ENCODE measurements at places on chromosomes 11 and 22.

DNA sequence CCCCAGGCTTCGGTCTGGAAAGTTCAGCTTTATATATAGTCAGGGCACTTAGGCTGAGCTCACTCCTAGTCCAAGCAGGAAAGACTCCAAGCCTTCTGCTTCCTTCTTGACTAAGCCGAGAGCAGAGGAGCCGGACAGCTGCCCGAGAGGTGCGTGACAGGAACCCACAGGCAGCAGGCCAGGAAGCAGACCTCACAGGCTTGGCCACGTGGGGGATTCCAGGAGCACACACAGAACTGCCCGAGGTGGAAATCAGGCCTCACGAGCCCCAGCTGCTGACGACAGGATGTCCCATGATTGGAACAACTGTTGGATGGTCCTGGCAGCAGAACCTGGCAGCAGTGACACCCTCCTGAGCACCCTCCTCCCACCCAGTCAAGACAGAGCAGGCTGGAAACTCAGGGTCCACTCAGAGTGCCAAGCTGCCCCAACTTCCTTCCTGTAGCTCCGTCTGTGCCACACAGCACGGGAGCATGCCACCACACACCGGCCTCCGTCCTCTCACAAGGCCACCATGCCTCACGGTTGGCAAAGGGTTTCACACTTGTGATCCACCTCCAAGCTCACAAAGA, 5.4 kb downstream of the PLA2G6 start:
- DNase-seq: no peak

DNA sequence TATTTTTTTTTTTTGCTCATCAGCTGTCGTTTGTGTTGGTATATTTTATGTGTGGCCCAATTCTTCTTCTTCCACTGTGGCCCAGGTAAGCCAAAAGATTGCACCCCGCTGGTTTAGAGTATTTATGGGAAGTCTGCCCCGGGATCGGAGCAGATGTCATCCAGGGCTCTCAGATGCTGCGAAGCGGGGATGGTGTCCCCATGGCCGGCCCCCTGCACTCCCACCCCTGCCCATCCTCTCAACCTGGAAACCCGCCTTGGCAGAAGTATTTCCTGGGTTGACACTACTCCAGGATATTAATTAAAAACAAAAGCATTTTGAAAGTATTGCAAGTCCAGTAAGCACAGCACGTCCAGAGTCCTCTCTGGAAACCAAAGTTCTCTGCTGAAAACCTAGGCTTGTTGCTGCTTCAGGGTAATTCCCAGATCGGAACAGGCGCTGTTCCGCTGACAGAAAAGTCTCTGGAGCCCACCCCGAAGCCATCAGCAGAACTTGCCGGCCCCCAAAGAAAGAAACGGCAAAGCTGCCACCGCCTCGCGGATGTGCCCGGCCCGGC, 833 bp downstream of the SCUBE2 start:
- DNase-seq: no peak

DNA sequence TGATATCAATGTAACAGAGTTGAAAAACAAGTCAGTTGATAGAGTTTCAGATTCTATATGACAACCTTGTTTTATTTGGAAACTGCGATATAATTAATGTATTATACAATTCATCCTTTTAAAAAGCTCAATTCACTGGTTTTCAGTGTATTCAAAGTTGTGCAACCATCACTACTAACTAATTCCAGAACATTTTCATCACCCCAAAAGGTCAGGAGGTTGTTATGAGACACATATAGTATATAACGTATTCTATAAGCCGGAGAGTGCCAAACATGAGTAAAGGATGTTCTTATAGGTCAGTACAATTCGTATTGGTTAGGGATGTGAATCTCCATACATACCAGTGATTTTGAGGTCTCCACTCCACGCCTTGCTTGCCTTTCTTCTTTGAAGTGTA, 40.1 kb upstream of the UCP3 start:
- DNase-seq: no peak

DNA sequence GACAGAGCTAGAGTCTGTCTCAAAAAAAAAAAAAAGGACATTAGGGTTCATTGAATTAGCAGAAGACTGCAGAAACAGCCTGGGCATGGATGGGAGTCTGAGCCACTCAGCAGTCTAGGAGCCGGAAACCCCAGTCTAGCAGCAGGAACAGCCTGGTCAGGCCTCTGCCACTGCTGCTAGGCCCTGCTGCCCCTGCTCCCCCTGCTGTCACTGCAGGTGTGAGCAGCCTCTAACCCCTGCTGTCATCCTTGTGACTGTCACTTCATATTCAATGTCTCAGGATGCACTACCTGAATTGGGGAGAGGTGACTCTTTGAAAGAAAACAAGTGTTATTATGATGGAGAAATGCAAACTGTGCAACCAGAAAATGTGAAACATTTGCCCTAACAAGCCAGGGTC, 7.0 kb upstream of the DDX17 start:
- DNase-seq: no peak

GRCh38 chr22:32771756-32772155, 29.7 kb upstream of the TIMP3 start:
- DNase-seq: no peak

GRCh38 chr11:3164552-3165151, 458 bp downstream of the OSBPL5 start:
- no peak for DNase-seq

DNA sequence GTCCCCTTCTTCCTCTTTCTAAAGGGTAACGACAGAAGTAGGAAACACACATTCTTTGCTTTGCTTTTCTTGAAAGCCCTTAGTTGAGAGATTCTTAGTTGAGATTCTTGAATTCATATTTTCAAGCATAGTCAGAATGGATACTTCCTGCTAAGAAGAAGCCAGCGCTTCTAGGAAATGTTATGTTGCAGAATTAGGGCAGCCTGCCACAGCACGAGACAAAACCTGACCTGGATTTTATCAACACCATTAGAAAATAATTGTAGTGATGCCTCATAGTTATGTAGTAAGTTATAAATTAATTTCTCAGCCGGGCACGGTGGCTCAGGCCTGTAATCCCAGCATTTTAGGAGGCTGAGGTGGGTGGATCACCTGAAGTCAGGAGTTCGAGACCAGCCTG, 37.9 kb upstream of the NUP160 start:
- DNase-seq: no peak

DNA sequence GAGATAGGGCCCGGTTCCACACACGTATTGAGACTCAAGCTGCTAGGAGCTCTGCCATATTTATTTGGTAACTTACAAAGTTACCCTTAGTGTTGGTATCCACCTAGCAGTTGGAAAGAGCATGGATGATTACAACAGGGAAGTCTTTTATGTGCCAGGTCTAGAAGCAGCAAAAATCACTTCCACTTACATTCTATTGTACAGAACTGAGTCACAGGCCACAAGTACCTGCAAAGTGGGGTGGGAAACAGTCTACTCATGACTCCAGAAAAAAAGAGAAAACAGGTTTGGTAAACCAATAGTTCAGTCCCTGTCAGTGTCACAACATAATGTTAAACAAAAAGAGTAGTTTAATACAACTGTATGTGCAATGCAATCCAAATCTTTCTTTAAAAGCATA, 279.6 kb upstream of the PITPNB start:
- no peak for DNase-seq

DNA sequence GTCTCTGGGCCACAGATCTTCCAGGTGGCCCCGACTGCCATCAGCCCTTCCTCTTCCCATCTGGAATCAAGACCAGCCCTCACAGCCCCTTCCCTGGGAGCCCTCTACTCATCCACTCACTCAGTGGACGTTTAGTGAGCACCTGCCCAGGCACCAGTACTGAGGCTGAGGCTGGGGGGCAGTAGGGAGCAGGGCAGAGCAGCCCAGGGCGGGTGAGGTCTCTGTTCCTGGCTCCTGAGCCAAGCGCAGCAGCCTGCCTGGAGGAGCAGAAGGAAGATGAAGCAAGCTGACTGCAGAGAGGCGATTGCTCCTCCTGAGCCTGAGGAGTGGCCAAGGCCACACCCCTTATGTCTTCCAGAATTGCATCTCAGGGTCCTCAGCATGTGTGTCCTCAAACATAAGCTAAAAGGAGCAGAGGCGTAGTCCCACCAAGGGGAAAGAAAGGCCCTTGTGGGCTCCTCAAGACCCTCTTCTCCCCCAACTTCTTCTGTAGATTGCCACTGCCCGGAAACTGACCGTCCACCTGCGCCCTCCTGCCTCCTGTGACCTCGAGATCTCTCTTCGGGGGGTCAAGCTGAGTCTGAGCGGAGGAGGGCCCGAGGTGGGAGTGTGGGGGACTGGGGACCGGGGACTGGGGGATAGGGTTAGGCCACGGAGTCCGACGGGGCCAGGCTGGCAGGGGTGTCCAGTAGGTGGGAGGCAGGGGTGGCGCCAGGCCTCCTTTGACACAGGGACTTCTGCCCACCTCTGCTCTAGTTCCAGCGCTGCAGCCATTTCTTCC, 5.8 kb downstream of the MAPK8IP2 start:
- DNase-seq: no peak

GRCh38 chr22:24271386-24271854, 789 bp downstream of the SPECC1L start:
- no peak for DNase-seq

- DNase-seq: no peak
Observed at GRCh38 chr11:67160872-67161783, 42.1 kb downstream of the KDM2A start.

DNA sequence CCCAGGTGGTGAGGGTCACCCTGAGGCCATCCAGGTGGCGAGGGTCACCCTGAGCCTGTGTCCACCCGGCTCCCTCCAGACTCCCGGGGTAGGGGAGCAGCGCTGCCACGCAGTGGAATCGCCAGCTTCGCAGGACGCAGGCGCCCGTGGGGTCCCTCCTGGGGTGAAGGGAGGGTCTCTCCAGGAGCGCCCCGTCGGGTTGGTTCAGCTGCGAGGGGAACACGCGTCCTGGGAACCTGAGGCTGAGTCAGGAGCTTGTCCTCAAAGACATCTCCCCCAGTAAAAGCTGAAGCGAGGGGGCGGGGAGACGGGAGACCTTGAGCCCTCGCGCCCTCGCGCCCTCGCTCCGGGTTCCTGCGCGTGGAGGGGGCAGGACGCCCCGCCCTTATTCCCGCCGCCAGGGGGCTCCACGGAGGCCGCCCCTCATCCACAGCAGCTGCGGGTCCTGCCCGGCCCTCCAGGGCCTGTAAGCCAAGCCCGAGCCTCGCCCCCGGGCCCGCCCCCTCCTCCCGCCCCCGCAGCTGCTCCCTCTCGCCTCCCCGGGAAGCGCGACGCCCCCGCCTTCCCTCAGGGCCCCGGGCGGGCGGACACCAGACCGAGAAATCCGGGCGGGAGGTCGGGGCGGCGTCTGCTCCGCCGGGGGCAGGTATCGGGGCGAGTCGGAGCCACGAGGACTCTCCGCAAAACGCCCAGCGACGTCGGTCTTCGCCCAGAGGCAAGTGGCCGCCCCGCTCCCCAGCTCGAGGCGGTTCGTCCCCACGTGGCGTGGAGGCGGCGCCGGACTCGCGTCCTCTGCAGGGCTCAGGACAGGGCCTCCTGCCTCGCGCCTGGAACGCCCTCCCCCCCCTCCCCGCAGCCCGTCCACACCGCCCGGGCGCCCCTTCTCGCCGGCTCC, 22.8 kb downstream of the PIM3 start:
- no peak for DNase-seq

DNA sequence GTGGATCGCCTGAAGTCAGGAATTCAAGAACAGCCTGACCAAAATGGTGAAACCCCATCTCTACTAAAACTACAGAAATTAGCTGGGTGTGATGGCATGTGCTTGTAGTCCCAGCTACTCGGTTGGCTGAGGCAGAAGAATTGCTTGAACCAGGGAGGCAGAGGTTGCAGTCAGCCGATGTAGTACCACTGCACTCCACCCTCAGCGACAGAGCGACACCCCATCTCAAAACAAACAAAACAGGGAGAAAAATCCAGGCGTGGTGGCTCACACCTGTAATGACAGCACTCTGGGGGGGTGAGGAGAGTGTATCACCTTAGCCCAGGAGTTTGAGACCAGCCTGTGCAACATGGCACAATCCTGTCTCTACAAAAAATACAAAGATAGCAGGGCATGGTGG, 802.3 kb upstream of the ARHGAP42 start:
- no peak for DNase-seq

GRCh38 chr22:20965888-20966855, 883 bp upstream of the AIFM3 start:
- no peak for DNase-seq

- DNase-seq: no peak
Observed at GRCh38 chr11:36566407-36567053, 1.3 kb upstream of the RAG1 start.

- DNase-seq: no peak
Observed at GRCh38 chr22:29702000-29702930, 17.5 kb upstream of the CABP7 start.

GRCh38 chr11:126488591-126489370, 133.3 kb downstream of the ST3GAL4 start:
- DNase-seq: no peak

- DNase-seq: no peak
Observed at GRCh38 chr22:17748555-17749353, 25.5 kb downstream of the BID start.

DNA sequence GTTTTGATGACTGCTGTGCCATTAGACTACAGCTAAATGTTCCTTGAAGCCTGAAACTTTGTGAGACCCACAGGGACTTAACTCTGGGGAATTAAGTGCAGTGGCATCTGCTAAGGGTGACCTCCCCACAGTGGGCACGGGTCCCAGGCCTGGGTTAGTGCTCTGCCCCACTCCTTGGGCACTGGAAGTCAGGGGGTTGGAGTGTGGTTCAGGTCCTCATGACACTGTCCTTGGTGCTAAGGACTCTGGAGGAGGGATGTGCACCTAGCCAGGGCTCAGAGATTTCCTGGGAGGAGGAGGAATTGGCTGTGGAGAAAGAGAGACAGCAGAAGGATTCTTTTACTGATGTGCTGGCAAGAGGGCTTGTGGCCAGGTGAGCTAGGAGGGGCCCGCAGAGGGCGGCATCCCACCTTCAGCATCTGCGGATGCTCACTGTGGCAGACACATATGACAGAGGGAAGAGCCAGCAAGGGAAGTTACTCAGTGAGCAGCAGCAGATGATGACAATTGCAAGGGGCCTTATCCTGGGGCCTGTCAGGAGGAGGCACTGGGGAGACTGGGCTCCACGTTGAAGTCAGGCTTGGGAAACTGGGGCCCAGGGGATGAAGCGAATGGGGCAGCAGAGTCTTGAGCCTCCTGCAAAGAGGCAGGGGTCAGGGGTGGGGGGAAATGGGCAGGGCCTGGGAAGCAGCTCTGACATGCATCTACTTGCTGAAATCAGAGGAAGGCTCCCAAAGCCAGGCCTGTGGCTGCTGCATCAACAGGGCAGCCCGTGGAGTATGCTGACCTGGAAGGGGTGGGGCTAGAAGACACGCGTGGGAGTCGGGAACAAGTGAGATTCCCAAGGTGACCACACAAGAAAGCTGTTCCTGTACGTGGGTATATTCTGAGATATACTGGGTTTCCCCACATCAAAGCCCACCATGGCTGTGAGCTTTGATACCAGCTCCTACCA, 144.0 kb downstream of the MPPED1 start:
- no peak for DNase-seq

GRCh38 chr11:17145972-17146371, 61.8 kb downstream of the PIK3C2A start:
- DNase-seq: no peak

- DNase-seq: no peak
Observed at GRCh38 chr22:33851821-33852384, 68.4 kb downstream of the LARGE1 start.

- DNase-seq: no peak
Observed at GRCh38 chr11:119210050-119210449, 3.9 kb downstream of the CBL start.
